ENCODE measurements at places on chromosomes 2 and 18. TPM values are rescaled to one million over a fixed set of nuclear protein-coding genes. Genes with fewer than 3 reads are reported as not detected.

GRCh38 chr18:57668021-57668420 is 46.4 kb upstream of the NARS1 start:
- peak; percentile 66 for DNase-seq

GRCh38 chr2:24837996-24838513 is 44.8 kb downstream of the CENPO start:
- no peak for DNase-seq

- DNase-seq = no peak
Observed at GRCh38 chr2:17892770-17893534, 14.5 kb downstream of the KCNS3 start.

GRCh38 chr2:12177455-12178288 is 431.2 kb downstream of the LPIN1 start:
- no peak for DNase-seq

DNA sequence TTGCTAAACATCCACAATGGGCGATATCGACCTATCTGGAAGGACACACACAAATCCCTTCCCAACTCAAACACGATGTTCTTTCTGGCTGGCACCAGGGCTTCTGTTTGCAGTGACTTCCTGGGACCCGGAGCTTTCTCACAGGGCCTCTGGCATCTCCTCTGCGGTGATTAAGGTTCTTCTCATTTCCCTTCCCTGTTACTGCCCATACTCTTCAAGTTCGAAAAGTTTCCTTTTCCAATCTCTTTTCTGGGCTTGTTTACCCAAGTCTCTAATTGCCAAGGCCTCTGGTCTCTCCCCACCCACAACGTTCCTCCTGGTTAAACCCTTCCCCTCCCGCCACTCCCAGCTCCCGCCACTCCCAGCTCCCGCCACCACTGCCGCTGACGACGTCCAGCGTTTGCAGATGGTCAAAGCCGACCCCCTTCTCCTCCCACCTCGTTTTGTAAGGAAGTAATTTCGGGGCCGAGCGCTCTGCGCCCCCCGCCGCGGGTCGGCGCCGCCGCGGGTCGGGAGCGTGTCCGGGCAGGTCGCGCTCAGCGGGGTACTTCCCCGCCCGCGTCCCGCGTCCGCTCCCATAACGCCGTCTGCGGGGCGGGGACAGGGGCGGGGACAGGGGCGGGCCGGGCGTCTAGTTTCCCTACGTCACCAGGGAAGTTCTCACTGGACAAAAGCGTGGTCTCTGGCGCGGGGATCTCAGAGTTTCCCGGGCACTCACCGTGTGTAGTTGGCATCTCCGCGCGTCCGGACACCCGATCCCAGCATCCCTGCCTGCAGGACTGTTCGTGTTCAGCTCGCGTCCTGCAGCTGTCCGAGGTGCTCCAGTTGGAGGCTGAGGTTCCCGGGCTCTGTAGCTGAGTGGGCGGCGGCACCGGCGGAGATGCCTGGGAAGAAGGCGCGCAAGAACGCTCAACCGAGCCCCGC is at the start of gene PMAIP1:
Gene PMAIP1 (plus strand): TSS at position 699 of the 924 bp plus-strand sequence. CDS start 182 bp downstream, at position 881.
- DNase-seq = peak; percentile 74

GRCh38 chr18:70491734-70492348 is 203.0 kb downstream of the SOCS6 start:
- no peak for DNase-seq

- no peak for DNase-seq
Observed at GRCh38 chr2:29080886-29081743, 6.8 kb upstream of the PCARE start.

GRCh38 chr18:31513189-31513935 is 15.4 kb downstream of the DSG2 start:
- DNase-seq = no peak

- DNase-seq = no peak
Observed at GRCh38 chr2:121810959-121811853, 55.8 kb downstream of the TSN start.

GRCh38 chr2:201084863-201085262 is 13.1 kb downstream of the NDUFB3 start:
- DNase-seq = no peak

- no peak for DNase-seq
Observed at GRCh38 chr2:65525616-65526231, 93.3 kb upstream of the SPRED2 start.

- peak; percentile 65 for DNase-seq
Observed at GRCh38 chr2:134161170-134161547, 92.7 kb upstream of the MGAT5 start.

GRCh38 chr18:362311-363290 is 94.8 kb upstream of the THOC1 start:
- no peak for DNase-seq

DNA sequence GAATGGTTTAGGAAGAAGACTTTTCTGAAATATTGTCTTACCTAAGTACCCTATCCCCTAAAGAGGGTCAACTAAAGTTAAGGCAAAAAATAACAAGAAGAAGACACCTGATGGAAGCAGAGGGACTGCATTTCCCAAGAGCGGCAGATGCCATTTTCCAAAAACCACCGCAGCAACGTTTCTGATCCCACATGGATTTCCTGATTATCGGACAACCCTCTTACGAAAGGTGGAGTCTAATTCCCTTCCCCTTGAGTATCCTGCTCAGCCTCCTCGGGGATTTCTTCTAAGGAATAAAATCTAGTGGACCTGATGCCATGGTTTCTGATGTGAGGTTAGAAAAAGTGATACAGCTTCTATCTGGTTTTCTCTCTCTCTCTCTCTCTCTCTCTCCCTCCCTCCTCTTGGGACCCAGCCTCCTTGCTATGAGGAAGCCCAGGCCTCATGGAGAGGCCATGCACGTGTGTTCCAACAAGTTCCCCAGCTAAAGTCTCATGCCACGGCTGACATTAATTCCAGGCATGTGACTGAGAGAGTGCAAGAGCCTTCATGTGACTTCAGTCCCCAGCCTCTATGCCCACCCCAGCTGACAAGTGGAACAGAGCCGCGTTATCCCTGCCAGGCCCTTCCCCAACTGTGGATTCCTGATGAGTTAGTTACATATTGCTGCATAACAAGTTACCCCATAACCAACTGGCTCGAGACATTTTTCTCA is 150.3 kb downstream of the SMAD2 start:
- DNase-seq = no peak

DNA sequence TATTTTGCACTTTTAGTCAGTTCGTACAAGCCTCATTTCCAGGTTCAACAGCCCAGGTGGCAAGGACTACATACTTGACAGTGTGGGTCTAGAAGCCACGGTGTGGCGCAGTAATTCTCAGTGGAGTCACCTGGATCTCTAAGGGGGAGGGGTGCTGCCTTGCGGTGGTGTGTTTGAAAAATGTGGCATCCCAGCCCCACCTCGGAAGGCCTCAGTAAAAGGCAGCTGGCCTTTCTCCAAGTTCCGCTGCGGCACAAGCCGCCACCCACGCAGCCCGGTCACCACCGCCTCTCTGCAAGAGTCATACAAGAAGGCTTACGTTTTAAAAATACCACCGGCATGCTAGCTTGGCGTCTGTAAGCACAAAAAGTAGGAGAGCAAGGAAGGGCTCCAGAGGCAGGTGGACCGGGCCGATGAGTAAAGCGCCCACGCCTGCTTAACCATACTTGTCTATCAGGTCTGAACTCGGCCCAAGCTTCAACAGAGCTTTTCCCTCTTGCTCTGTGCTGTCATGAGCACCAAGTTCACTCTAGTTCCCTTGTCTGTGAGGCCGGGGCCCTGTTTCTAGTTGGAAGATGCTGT is 49.5 kb downstream of the SPRED2 start:
- DNase-seq = no peak

- DNase-seq = no peak
Observed at GRCh38 chr18:79424008-79424565, 28.4 kb downstream of the NFATC1 start.

- peak; percentile 37 for DNase-seq
Observed at GRCh38 chr2:176283291-176284068, 14.2 kb downstream of the MTX2 start.

DNA sequence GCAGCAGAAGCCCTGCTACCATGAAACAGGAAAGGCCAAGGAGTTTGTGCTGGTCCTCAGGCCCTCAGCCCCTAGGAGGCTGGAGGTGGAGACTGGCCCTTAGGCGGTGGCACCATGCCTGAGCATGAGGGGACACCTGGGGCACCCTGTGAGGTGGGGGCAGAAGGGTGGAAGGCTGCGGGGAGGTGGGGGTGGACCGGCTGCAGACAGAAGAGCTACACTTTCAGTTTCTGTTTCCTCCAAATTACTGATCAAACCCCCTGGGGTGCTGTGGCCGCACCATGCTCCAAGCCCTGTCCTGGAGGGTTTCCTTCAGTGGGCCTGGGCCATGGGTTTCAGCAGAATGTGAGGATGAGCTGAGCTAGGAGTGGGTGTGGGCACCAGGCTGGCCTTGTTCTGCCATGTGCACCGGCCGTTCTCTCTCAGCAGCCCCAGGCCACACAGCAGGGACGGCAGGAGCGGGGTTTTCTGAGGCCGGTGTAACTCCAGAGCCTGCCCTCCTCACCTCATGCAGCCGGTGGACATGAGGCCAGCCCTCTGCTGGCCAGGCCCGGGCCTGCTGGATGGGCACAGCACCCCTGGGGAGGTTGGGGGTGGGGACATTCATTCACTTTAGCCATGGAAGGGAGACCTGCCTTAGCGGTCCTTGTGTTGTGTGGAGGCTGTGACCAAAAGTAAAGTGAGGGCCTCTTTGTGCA is 51.5 kb downstream of the PLEKHB2 start:
- no peak for DNase-seq

The INPP5D gene
- 27.2 TPM for total RNA-seq

The CGREF1 gene
- total RNA-seq = 1.7 TPM

The SPDYA gene
- total RNA-seq = 0.79 TPM

The OST4 gene
- total RNA-seq = 398 TPM

The TEKT4 gene
- total RNA-seq = not detected

The ANKRD29 gene
- total RNA-seq = 0.46 TPM

The REEP1 gene
- 0.26 TPM for total RNA-seq

The POTEC gene
- total RNA-seq = not detected
